ENCODE measurements at places on chromosomes 1 and 21.

DNA sequence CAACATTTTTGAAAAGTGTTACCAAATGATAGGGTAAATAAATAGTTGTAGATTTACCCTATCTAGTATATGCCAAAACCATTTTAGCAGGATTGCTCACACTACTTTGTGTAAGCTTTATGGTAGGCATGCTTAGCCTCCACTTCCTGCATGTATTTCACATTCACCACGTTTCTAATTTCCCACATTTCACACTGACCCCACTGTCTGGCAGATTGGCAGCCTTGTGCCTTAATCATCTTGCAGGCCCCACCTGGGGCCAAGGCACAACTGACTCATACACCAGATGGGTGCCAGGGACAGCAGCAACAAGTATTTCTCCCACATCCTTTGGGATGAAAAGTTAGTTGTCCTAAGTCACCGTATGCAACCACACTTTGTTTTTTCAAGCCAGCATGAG is 21.2 kb upstream of the CENPF start:
- DNase-seq, result peak; percentile 32

GRCh38 chr21:10641107-10641506 is 119.7 kb downstream of the TPTE start:
- no peak for DNase-seq

- DNase-seq, result peak; percentile 15
Measured at GRCh38 chr1:238647877-238648276, 738.5 kb upstream of the CHRM3 start.

GRCh38 chr1:162186026-162186374 is 116.5 kb downstream of the NOS1AP start:
- no peak for DNase-seq

- DNase-seq, result no peak
Measured at GRCh38 chr1:203462878-203463277, 12.7 kb upstream of the PRELP start.

- no peak for DNase-seq
Measured at GRCh38 chr21:33334824-33335223, 10.1 kb downstream of the IFNAR1 start.

- no peak for DNase-seq
Measured at GRCh38 chr1:47932743-47933142, 64.4 kb downstream of the TRABD2B start.

DNA sequence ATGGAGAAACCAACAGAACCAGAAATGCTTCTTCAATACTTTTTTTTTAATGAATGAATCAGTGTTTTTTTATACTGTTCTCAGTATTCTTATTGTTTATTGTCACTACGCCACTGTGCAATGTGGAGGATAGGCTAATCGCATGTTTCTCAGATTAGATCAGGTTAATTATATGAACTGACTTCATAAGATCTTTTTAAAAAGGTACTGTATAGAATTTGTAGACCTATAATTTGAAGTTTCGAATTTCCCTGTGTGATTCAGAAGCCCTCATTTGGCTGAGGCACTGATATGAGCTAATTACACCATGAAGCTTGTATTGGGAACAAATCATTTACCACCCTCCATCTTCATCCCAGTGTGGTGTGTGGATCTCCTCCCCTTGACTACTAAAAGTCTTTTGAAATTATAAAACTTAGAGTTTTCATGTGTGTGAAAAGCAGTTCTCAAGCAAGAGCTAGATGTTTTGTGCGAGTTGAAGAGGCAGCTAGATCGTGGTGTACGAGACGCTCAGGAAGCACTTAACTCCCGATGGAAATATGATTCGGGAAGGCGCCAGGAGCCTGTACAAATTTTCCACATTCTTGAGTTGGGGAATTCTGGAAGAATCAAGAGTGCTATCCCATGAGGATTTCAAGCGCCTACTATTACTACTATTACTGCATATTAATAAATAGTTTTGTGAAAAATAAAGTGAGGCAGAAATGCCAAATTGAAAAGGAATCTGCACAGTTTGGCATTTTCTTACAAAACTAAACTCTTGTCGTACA is 52.1 kb upstream of the KCNE2 start:
- no peak for DNase-seq

DNA sequence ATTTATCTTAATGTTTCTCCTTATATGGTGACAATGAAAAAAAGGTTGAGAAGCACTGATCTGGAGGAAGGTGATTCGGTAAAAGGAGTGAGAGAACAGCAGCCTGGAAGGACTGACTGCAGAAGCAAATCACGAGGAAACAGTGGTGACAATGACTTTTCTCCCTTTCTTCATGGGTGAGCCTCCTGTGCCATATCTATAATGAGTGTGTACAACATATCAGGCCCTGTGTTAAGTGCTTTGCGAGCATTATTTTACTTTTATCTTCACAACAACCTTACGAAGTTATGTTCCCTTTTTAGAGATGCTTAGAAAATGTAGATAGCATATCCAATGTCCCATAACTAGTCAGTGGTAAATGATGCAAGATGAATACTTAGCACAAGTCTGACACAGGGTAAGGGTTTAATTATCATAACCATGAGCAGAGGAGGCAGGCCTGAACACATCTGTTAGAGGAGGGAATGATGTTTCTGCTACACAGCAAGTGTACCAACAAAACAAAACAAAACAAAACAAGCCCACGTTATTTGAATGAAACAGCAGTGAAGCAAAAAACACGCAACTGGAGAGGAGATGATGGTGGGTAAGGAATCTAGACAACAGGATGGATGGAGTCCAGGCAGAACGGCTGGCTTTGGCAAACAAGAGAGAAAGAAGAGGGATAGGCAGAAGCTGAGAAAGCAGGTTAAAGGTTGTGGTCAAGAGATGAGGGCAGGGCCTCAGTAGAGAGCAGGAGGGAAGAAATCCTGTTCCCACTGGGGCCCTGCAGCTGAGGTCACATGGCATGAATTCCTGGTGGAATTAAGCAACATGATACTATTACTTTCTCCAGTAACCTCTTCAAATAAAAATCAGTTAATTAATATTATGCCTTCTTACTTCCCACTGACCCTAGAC is 29.6 kb downstream of the GNG12 start:
- DNase-seq, result no peak

- DNase-seq, result peak; percentile 78
Measured at GRCh38 chr1:77533660-77534305, 148.7 kb downstream of the ZZZ3 start.

DNA sequence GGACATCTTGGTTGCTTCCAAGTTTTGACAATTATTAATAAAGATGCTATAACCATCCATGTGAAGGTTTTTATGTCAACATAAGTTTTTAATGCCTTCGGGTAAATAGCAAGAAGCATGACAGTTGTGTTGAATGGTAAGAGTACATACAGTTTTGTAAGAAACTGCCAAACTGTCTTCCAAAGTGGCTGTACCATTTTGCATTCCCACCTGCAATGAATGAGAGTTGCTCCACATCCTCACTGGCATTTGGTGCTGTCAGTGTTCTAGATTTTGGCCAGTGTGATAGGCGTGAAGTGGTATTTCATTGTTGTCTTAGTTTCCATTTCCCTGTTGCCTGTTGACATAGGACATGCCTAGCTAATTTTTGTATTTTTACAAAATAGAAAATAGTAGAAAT is 45.4 kb downstream of the CD58 start:
- DNase-seq, result no peak

- DNase-seq, result no peak
Measured at GRCh38 chr1:12565094-12565965, 52.7 kb downstream of the DHRS3 start.

GRCh38 chr1:2596530-2597333 is 10.2 kb downstream of the PRXL2B start:
- DNase-seq, result no peak

GRCh38 chr1:230308039-230308438 is 118.1 kb downstream of the PGBD5 start:
- no peak for DNase-seq

GRCh38 chr1:7538849-7539768 is 232.0 kb upstream of the VAMP3 start:
- DNase-seq, result no peak

DNA sequence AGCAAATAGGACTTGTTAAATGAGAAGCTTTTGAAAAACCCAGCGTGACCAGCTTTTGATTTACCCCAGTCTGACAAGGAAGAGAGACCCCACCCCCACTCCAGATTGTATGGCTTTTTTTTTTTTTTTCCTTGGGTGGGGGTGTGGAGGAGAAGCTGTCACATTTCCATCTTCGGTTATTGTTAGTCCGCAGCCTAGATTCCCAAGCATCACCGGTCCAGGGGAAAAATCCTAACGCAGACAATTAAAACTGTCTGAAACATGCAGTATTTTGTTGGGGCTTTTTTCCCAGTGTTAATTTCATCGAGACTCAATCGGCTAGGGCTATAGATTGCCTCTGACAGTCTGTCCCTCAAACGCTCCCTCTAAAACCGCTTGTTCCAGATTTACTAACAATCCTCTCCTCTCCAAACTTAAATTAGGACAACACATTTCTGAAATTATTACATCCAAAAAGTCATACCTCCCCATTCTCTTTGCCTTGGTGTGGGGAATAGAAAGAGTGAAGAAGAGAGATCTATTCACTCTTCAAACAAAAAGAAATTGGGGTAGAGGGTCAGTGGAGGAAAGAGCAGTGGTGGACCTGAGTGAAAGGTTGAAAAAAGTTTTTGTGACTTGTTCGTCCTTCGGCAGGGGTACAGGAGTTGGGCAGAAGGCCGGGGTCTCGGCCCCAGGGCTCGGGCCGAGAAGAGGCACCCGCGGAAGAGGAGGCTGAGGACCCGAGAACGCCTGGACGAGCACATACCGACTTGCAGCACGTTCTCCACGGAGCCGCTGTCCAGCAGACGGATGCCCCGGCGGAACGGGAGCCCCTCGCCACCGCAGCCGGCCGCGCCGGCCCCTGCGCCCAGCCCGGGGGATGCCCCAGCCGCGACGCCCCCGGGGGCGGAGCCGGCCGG is 1.1 kb downstream of the ZSWIM5 start:
- peak; percentile 50 for DNase-seq

DNA sequence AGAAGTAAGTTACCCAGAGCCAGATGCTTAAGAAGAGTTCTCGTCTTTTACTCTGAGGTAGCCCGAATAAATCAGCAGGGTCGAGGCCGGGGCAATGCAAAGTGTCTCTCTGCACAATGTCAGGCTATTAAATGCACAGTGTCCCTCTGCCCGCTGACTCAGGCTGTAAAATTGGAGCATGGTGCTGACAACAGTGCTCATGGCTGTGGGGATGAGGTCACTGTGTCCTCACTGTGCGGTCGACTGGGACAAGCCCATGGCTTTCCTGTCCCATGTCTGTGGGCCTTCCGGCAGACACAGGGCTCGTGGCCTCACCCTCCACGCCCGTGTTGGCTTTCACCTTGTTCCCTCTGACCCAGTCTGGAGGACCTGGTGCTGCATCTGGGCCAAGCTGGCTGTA is 14.6 kb upstream of the SLC2A1 start:
- DNase-seq, result no peak

DNA sequence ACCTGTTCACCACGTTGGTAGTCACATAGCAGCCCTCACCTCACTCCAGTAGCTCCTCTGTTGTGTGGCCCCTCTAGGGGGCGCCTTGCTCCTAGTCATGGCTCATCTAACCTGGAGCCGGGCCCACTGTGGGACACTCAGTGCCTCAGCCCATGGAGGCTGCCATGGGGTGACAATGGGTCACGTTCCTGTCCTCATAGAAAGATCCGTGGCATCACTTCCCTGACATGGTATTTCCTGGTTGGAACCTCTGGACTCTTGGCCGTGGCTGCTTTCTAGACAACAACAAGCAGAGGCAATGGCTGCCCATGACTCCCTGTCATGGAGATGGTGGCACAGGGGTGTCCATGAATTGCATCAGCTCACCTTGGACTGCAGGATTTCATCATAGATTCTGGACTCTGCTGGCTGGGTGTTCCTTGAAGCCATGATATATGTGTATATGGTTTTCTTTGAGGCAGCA is 27.5 kb upstream of the SLAMF6 start:
- no peak for DNase-seq

- no peak for DNase-seq
Measured at GRCh38 chr1:101081496-101082488, 56.2 kb upstream of the DPH5 start.

- no peak for DNase-seq
Measured at GRCh38 chr1:150162582-150162861, 12.8 kb downstream of the PLEKHO1 start.

- DNase-seq, result no peak
Measured at GRCh38 chr1:81237473-81238089, 563.2 kb upstream of the ADGRL2 start.

DNA sequence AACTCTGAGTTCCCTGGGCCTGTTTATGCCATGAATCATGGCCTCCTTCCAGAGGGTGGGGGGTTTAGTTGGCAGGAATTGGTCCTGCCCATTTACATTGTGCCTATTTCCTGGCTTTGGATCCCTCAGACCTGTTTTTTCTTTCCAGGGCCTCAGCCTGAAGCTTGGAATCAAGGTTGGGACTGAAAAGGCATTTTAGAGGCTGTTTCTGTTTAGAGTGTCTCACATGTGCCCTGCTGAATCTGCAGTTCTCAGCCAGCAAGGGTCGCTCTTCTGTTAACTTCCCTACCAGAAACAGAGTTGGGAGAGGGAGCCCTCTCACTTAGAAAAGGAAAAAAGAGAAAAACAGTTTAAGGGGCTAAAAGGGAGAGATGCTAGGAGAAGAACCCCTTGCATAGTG is 191.1 kb downstream of the PTPRC start:
- no peak for DNase-seq

- no peak for DNase-seq
Measured at GRCh38 chr21:26144031-26144430, 26.5 kb downstream of the APP start.

GRCh38 chr1:169968174-169968573 is 74.5 kb upstream of the SCYL3 start:
- DNase-seq, result no peak

GRCh38 chr1:7403265-7404045 is 367.6 kb upstream of the VAMP3 start:
- no peak for DNase-seq

DNA sequence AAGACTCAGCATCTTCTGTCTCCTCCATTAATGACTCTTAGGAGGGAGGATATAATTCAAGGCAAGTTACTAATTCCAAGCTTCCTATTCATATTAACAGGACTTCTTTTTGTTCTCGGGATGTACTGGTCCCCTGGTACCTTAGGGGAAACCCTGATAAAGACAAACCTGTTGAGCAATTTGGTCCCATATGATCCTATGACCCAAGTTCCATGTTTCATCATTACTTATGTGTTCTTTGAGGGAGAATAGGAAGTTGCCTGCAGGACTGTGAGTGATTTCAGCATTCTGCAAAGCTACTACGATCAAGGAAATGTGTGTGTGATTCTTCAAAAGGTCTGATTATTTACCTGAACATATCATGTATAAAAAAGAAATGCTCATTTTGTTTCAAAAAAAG is 5.8 kb upstream of the FMO3 start:
- DNase-seq, result no peak

DNA sequence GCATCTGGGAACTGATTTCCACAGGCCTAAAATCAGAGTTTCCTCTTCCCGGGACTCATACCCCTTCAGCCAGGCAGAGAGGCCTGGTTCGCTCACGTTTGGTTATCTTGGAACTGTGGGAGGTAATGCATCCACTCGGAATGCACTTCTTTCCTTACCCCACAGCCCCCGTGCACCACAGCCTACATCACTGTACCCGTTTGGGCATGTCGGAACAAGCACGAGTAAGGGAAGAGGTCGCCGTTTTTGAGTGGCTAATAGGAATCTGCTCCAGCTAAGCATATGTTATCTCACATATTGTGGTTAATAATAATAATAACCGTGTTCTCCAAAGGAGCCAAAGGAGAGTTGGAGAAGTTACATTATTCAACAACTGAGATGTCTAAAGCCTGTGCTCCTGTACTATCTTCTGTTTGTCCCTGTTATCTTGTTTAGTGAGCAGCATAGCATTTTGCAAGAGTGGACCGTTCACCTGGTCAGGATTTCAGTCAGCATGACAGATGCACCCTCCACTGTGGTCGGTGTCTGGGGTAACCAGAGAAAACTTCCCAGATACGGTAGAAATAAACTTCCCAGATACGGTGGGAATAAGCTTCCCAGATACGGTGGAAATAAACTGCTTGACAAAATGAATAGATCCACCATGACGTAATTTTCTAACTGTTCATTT is 198.6 kb downstream of the SDCCAG8 start:
- no peak for DNase-seq

Data from femur (tissue), 1 donor.